ENCODE measurements at places on chromosomes 3 and 15.
A peak's percentile ranks its signal among the peaks of the same experiment; 100 is the strongest.

- DNase-seq, result no peak
Observed at GRCh38 chr3:21484828-21485144, 266.2 kb downstream of the ZNF385D start.

DNA sequence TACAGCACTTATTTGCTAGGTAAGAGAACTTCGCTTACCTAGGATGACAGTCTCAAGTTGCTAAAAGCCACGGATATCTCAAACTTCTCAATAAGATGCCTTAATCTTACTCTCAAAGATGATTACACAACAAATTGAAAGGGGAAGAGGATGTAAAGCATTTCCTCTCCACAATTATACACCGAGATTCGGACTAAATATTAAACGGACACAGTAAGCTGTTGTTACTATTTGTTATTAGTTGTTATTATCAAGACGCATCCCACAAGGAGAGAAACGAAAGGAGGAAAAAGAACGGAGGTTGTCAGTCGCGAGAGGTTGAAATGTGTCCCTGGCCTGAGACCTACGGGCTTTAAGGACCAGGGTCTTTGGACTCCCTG lies 660 bp downstream of the ZNF106 start:
- DNase-seq, result no peak

- DNase-seq, result no peak
Observed at GRCh38 chr15:80502782-80503181, 98.6 kb downstream of the ARNT2 start.

DNA sequence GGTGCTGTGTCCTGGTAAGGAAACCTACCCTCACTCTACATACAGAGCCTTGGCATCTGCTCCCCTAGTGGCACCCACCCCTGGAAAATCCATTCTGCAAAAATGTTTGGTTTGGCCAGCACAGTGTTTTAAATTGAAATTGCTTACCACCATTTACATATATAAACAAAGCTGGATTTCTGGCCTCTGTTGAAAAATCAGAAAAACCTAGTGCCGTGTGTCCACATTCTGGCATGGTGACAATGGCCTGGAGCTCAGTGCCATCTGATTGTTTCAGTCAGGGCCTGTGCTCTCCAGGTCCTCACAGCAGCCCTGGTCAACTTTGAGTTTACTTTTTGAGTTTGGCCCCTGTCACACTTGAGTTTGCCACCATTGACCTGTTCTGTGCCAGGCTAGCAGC lies 2.9 kb upstream of the IL17RC start:
- no peak for DNase-seq

GRCh38 chr3:2810723-2811122 lies 299.5 kb downstream of the IL5RA start:
- peak; percentile 44 for DNase-seq

DNA sequence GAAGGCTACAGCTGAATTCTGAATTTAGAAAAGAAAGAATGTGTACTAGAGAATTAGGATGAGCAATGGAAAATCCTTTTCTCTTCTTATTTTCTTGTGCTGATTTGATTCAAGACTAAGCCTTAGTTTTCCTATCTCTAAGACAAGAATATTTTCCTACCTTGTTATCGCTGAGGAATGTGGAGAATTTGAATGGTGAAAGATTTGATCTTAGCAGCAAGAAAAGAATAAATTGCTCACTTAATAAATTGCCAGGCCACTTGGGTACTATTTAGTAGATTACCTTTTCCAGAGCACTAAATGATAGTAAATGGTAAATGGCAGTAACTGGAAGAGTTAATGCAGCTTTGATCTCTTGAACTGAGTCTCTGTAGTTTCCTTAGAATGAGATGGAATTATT lies 145.7 kb upstream of the MEIS2 start:
- DNase-seq, result no peak

GRCh38 chr3:194051366-194052149 lies 84.4 kb upstream of the HES1 start:
- DNase-seq, result no peak

DNA sequence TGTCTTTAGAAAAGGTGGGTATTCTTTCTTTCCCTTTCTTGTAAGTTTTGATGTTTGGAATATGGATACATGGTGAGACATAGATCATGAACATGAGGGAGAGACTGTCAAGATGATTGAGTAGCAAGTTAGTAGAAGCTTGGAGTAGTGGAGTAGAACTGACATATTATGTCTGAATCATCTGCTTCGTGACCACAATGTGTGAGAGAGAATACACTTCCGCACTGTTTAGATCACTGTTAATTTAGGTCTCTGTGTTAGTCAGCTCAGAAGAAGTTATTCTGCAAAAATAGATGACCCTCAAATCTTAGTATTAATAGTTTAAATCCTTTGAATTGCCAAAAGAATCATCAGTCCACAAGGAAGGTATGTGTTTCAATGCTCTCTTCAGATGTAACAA lies 151.0 kb downstream of the OXSM start:
- no peak for DNase-seq

GRCh38 chr15:77030928-77031375 lies 36.0 kb downstream of the PSTPIP1 start:
- DNase-seq, result no peak

GRCh38 chr3:149625795-149626194 lies 32.0 kb downstream of the WWTR1 start:
- no peak for DNase-seq

GRCh38 chr15:77671362-77672056 lies 38.8 kb upstream of the LINGO1 start:
- no peak for DNase-seq

DNA sequence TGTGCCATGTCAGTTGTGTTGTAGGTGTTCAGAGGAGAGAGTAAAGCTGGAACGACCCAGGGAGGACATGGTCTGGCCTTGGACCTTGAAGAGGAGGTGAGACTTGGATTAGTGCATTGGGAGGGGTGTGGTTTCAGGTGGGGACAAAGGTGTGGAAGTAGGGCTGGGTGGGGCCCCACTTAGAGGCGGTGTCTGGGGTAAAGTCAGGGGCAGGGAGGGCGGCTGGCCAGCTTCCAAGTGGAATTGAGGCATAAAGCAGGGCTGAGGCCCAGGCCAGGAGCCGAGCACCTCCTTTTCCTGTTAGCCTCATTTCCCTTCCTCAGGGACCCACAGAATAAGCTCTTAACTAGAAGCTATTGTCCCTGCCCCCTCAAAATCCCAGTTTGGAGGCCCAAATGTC lies 36.2 kb upstream of the FLNB start:
- peak; percentile 73 for DNase-seq

GRCh38 chr3:141228395-141228794 lies 3.2 kb upstream of the PXYLP1 start:
- no peak for DNase-seq

DNA sequence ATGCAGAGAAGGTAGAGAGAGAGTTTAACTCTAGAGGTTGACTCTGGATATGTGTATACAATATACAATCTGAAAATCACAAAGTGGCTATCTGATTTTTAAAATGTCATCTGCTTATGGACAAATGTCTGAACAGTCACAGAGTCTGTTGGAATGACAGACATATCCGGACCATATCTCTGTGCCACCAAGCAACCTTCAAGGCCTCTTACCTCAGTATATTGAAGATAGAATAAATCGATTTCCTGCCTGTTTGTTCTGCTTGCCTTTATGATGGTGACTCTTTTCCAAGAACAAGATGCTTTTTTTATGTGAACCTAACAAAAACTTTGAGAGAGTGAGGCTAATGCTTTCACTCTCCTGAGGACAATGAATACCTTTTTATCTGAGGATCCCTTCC lies 151.1 kb downstream of the RBPMS2 start:
- no peak for DNase-seq

DNA sequence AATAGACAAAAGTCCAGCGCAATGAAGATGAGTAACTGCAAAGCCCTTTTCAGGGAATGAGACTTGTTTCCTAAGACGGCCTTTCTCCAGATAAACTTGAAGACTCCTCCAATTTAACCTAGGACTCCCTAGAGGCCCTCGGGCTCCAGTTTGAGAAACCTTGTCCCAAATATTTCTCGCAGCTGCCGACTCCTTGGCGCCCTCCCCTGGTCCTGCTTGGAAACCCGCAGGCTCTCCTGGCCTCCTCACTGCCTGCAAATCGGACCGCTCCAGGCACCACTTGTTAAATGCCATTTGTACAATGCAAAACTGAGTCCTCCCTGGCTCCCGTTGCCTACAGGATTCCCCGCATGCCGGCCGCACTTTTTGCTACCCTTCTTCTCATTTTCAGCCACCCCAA lies 36.8 kb downstream of the MUC4 start:
- DNase-seq, result peak; percentile 50

- no peak for DNase-seq
Observed at GRCh38 chr15:78739206-78739605, 72.1 kb downstream of the ADAMTS7 start.

GRCh38 chr3:52297242-52298148 lies 9.9 kb downstream of the GLYCTK start:
- no peak for DNase-seq

GRCh38 chr3:60226912-60227311 lies 1024.3 kb downstream of the FHIT start:
- no peak for DNase-seq

DNA sequence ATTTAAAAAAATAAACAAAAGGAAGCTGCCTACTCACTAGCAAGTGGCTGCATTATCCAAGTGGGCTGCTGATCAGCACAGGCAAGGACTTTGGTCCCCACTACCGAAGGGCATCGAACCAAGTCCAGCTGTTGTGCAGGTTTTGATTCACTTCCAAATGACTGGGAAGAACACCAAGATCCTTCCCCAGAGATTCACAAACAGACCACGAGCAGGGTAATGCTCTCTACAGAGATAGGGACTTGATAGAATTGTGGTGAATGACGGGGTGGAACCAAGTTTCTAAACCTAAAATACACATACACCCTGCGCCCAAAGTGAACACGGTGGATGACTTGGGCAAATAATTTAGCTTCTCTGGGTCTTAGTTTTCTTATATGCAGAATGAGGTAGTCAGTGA lies 203.7 kb upstream of the ICE2 start:
- DNase-seq, result no peak

GRCh38 chr3:115628075-115628412 lies 4.7 kb downstream of the GAP43 start:
- DNase-seq, result no peak

DNA sequence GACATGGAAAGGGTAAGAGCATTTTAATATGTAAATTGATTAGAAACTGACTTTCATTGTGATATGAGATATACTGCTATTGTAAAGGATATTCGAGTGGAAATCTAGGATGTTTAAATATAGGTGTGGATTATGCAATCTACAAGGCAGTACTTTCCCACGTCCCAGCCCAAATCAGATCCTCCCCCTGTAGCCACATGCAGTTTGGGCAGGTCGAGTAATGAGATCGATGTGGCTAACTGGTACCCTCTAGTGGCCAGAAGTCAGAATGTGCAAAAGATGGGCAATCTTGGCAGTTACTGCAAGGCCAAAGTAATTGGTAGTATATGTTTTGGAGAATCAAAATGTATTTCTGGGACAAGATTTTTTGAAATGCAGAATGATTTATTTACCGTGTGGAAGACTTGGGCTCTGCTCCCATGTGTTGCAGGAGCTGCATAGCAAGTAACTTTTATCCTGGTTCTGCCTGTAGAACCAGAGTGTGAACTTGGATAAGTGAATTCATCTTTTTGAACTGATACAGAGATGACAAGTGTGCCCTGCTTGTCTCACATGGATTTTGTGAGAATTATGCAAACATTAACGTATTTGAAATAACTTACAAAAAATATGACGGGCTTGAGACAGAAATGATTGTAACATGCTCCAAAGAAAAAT lies 94.5 kb upstream of the ADAMTSL3 start:
- peak; percentile 72 for DNase-seq

Data from hepatocyte (in vitro differentiated cells).